T-helper 17 cell (primary cell): ENCODE measurements at places on chromosomes 12 and 14. TPM values are rescaled to one million over a fixed set of nuclear protein-coding genes. Genes with fewer than 3 reads are reported as not detected.

DNA sequence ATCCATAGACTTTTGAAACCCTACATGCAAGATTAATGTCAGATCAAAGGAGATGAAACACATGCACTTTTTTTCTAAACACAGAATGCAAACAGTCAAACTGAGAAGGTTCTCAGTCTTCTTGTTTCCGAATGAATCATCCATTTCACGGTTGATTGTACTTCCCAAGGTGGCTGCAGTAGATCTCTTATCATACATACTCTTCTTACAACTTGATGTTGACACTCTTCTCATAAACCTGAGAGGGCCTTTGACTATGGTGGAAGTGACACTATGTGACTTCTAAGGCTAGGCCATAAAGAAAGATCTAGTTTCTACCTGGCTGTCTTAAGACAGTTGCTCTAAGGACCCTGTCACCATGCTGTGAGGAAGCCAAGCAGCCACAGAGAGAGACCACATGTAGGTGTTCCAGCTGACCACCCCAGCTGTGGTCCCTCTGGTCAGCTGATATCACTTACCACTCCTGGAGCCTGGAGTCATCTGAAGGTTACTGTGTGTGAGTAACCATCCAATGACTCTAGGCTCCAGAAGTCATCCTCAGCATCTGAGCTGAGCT is 67.2 kb upstream of the HMGA2 start:
- H3K27me3 ChIP-seq, result peaks cover 13% of the 10 kb centered on the region
- H3K36me3 ChIP-seq, result no peaks in the 10 kb centered on the region
- H3K27ac ChIP-seq, result no peak overlapping the region
- no peak for DNase-seq
- H3K4me1 ChIP-seq, result no peaks in the 10 kb centered on the region
- no peak overlapping the region for H3K4me3 ChIP-seq

DNA sequence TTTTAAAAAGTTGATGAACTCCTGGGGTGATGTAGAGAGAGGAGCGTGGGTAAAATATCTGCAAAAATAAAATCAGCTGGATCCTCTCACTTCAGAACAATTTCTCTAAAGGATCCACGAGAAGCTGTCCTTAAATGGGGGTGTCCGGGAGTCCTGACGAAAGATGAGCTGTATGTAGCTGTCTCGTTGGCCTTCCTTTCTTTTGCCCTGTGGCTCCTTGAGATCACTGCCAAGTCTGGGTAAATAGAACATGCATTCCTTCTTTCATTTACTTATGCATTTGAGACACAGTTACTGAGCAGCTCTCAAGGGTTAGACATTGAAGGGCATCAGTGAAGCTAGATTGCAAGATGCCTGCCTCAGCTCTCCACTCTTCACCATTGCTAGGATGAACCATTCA is 35.2 kb upstream of the TXNRD1 start:
- no peak for DNase-seq
- H3K27me3 ChIP-seq, result peaks cover 20% of the 10 kb centered on the region
- H3K36me3 ChIP-seq, result no peaks in the 10 kb centered on the region
- no peak overlapping the region for H3K27ac ChIP-seq
- H3K4me1 ChIP-seq, result peaks cover 10% of the 10 kb centered on the region

DNA sequence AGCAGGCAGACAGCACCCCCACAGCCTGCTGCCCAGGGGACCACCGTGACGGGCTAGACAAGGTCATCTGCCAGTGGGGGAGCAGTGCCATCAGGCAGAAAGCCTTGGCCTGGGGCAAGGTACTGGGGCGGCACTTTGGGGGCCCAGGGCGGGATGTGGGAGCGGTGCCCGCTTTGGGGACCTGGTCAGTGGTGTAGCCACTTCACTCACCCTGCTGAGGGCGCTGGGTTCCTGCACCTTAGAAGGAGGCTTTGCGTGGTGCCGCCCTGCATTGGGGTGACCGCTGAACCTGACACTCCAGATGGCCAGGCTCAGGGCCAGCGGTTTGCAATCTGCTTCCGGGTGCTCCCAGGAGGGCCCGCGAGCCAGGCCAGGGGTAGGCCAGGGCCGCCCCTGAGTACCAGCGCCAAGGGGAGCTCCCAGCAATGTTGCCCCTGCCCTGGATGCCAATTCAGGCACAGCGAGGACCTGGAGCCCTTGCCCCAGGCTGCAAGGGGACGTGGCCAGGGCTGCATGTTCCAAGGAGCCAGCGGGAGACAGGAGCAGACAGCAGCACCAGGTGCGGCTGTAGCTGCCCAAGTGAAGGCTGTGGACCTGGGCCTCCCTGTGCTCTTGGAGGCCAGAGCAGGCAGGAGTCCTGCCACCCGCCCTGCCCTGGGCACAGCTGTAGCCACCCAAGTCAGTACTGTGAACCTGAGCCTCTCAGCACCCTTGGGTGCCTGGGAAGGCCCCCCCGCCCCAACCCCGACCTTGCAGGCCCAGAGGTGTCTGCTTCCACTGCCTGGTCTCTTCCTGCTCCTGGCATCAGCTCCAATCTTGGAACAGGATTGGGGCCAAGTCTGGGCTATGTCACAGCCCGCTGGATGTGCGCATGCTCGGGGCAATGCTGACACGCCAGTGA is 550.7 kb downstream of the SLC6A15 start:
- DNase-seq, result no peak
- H3K4me3 ChIP-seq, result no peak overlapping the region
- H3K36me3 ChIP-seq, result no peaks in the 10 kb centered on the region
- H3K27ac ChIP-seq, result no peak overlapping the region

DNA sequence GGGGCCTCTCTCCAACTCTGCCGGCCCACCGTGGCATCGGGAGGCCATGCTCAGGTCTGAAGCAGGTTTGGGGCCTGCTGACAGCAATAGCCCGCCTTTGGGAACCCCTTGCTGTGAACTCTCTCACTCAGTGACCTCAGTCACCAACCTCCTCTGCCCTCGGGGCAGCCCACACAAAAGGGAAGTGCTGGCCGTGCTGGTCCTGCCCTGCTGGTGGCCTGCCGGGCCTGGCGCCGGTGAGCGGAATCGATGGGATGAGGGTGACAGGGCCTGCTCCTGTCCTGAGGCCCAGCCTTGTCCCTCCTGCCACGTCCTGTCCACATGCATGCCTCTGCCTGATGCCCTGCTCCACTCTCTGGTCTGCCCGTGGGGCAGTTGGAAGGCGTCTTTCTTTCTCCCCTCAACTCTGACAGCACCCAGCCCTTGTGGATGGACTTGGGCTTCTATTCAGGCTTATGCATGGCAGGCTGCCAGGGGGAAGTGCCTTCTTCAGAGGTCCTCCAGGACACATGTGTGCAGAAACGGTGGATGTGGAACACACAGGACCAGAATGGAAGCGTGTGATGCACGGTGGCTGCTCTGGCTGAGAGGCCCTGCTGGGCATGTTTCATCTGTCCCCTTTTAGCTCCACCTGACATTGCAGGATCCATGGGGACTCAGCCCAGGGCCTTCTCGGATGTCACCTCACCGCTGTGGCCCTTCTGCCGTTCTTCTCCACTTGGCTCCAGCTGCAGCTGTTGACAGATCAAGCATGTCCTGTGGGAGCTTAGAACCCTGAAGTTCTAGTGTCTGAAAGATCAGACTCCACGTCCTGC is 31.9 kb downstream of the IL31 start:
- no peaks in the 10 kb centered on the region for H3K27me3 ChIP-seq
- H3K4me3 ChIP-seq, result no peak overlapping the region
- H3K27ac ChIP-seq, result no peak overlapping the region
- no peak for DNase-seq

- H3K4me3 ChIP-seq, result no peak overlapping the region
- H3K4me1 ChIP-seq, result no peaks in the 10 kb centered on the region
- H3K36me3 ChIP-seq, result no peaks in the 10 kb centered on the region
Measured at GRCh38 chr12:73057428-73057827, 785.3 kb downstream of the TRHDE start.

DNA sequence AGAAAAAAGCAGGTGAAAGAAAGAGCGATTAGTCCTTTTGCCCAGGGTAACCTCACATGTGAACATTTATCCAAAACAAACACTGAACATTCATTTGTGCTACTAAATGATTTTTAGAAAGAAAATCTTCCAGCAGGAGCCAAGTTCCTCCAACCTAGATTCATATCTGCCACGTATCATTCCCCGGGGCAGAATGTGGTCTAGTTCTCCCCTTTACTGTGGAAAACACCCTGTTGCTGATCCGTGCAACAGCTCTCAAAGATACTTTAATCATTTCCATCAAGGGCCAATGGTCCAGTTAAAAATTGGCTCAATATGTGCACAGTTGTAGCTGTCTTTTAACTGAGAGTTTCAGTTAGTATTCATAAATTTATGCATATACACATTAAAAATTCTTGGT is 479.1 kb downstream of the ATP23 start:
- no peak for DNase-seq
- no peak overlapping the region for H3K27ac ChIP-seq
- H3K4me3 ChIP-seq, result no peak overlapping the region
- H3K36me3 ChIP-seq, result no peaks in the 10 kb centered on the region
- H3K4me1 ChIP-seq, result peaks cover 4% of the 10 kb centered on the region

GRCh38 chr14:74804219-74804825 is 41.2 kb downstream of the YLPM1 start:
- peaks cover 12% of the 10 kb centered on the region for H3K36me3 ChIP-seq
- H3K4me3 ChIP-seq, result no peak overlapping the region
- peaks cover 15% of the 10 kb centered on the region for H3K4me1 ChIP-seq
- DNase-seq, result no peak
- H3K27ac ChIP-seq, result no peak overlapping the region
- no peaks in the 10 kb centered on the region for H3K27me3 ChIP-seq

DNA sequence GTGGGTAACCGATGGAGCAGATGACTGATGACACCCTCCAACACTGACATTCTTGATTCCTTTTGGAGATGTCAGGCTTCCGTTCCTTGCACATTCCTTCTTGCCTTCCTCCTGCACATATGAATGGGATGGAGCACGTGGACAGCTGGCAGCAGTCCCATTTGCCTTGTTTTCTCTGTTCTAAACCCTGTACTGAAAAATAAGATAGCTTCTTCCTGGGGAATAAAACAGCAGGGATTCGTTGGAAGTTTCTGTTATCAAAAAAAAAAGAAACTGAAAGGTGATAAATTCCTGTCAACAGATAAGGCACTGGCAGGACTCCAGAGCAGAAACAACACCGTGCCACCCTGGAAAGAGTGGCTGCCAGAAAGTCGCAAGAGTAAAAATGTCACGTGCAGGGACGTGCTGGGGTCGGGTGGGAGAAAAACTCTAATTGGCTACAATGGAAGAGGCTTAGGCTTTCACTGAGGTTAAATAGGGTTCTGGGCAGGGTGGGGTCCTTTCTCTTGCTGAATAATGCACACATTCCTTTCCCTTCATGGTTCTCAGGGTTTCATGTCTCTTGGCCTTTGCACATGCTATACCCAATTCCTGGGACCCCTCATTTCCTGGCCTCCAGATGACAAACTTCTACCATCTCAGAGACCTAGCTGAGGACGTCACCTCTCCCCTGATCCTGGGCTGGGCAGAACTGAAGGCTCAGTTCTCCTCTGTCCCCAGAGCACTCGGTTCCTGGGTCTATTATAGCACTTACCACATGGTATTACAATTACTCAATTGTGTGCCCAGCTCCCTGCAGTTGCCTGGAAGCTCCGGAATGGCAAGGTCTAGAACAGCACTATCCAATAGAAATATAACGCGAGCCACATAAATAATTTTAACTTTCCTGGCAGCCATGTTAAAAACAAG is 7.0 kb upstream of the NUAK1 start:
- DNase-seq, result no peak
- H3K36me3 ChIP-seq, result no peaks in the 10 kb centered on the region
- H3K4me1 ChIP-seq, result peaks cover 2% of the 10 kb centered on the region
- no peak overlapping the region for H3K27ac ChIP-seq

GRCh38 chr14:58629281-58629680 is 8.5 kb upstream of the DACT1 start:
- H3K4me1 ChIP-seq, result no peaks in the 10 kb centered on the region
- H3K4me3 ChIP-seq, result no peak overlapping the region
- H3K27ac ChIP-seq, result no peak overlapping the region

GRCh38 chr12:6198051-6198450 is 2.1 kb upstream of the CD9 start:
- no peak for DNase-seq
- H3K27me3 ChIP-seq, result peaks cover 57% of the 10 kb centered on the region
- H3K4me3 ChIP-seq, result peak overlapping the region; percentile 57
- peaks cover 9% of the 10 kb centered on the region for H3K36me3 ChIP-seq
- H3K4me1 ChIP-seq, result peaks cover 13% of the 10 kb centered on the region
- H3K27ac ChIP-seq, result no peak overlapping the region

- no peak overlapping the region for H3K4me3 ChIP-seq
- no peak for DNase-seq
- no peaks in the 10 kb centered on the region for H3K4me1 ChIP-seq
- no peaks in the 10 kb centered on the region for H3K36me3 ChIP-seq
Measured at GRCh38 chr12:22788913-22789312, 163.9 kb downstream of the ETNK1 start.

DNA sequence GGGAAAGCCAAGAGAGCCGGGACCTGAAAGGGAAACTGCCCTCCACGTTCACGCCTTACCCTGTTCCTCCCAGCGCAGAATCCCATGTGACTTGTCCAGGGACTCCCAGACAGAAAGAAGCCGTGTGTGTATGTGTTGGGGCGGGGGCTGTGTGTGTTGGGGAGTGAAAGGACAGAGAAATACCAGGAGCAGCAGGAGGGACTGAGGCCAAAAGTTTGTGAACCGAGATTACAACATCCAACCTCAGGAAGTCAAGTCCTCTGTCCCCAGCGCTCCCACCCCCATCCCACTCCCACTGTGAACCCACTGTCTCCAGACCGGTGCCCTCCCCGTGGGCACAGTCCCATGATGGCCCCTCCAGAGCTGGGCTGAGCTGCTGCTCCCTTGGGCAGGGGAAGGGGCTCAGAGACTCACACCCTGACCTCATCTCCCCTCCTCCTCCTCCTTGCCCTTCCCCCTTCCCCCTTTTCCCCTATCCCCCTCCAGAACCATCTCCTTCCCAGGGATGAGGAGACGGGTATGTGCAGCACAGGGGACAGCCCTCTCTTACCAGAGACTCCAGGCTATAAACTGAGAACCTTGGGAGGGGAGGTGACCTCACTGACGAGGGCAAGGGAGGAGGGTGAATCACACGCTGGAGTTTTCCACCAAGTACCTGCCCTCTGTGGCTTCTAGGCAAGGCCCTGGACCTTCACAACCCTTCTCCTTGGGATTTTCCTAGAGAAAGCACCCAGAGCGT is at the start of gene SLC6A12:
Gene SLC6A12 (minus strand): TSS at position 155 of the 739 bp plus-strand sequence. CDS start 4,171 bp downstream, outside the sequence.
- peaks cover 69% of the 10 kb centered on the region for H3K27me3 ChIP-seq
- H3K4me1 ChIP-seq, result peaks cover 8% of the 10 kb centered on the region
- DNase-seq, result no peak
- no peak within 1 kb of the TSS for H3K27ac ChIP-seq
- H3K4me3 ChIP-seq, result no peak within 1 kb of the TSS

DNA sequence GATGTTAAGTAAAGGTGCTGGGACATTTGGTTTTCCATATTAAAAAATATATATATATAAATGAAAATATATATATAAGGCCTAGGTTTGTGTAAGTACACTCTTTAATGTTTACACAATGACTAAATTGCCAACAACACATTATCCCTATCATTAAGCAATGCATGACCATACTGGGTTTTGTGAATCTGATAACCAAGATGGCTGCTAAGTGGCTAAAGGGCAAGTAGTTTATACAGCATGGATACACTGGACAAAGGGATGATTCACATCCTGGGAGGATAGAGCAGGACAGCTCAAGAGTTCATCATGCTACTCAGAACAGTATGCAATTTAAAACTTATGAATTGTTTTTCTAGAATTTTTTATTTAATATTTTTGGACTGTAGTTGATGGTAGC is 89.3 kb downstream of the FIGNL2 start:
- no peak overlapping the region for H3K4me3 ChIP-seq
- DNase-seq, result no peak
- H3K27me3 ChIP-seq, result peaks cover 28% of the 10 kb centered on the region
- H3K27ac ChIP-seq, result no peak overlapping the region
- H3K4me1 ChIP-seq, result peaks cover 3% of the 10 kb centered on the region

KRT75 gene
- total RNA-seq, result not detected

CLEC6A gene
- not detected for total RNA-seq

CCDC175 gene
- 0.39 TPM for total RNA-seq

CRIP2 gene
- 58.8 TPM for total RNA-seq

SLC7A8 gene
- total RNA-seq, result 2.0 TPM

CPNE8 gene
- total RNA-seq, result 4.8 TPM

PPP2R5E gene
- total RNA-seq, result 38.5 TPM

PNP gene
- 127 TPM for total RNA-seq

OR6C65 gene
- total RNA-seq, result not detected
